NCI-H446 treated with DMSO at 0.1 percent for 48 hours (cell line): ENCODE measurements at places on chromosomes 2 and 18.

DNA sequence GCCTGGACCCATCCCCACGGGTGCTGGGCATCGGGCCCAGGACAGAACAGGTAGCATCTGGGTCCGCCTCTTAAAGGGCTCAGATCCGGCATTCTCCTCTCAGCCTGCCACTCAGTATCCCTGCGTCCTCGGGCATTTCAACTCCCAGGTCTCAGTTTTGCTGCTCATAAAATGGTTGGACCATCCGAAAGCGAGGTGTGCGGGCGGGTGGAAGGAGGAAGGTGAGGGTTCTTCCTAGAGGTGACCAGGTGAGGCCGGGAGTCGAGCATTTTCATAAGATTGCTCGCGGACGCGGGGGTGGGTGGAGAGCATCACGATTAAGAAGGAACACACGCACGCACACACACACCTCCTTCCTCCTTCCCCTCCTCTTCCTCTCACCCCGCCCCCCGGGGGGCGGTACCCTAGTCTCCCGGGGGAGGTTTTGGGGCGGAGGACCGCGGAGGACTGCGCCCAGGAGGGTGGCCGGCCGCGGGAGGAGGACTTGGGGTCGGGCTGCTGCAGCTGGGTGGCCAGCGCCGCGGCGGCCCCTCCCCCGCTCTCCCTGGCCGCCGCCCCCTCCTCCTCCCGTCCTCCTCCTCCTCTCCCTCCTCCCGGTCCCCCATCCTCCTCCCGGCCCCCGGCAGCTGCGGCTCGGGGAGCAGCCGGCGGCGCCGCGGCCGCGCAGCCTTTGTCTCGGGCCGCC, 97.9 kb upstream of the GPR45 start:
- no peak for DNase-seq

DNA sequence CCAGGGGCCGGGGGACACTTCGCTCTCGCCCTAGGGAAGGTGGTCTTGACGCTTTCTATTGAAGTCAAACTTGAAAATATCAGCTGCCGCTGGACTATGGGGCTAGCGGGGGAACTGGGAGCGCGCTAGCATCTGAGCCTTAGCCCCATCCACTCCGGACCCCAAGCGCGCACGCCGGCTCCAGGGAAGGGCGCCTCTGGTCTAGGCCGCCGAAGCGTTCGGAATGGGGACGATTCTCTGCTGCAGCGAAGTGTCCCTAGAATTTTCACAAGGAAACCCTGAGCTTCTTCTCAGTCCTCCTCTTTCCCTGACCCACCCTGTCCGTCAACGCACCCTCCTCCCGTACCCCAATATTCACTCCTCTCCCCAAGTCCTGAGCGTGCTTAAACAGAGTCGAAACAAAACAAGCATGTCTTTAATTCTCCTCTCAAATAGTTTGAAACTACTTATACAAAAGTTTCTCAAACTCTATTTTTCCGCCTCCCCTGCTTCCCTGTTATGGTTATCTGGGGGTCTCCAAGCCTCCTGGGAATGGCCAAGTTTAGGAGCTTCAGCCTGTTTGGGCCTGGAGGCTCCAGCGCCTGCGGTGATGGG, 5.0 kb downstream of the RAX start:
- no peak for DNase-seq

DNA sequence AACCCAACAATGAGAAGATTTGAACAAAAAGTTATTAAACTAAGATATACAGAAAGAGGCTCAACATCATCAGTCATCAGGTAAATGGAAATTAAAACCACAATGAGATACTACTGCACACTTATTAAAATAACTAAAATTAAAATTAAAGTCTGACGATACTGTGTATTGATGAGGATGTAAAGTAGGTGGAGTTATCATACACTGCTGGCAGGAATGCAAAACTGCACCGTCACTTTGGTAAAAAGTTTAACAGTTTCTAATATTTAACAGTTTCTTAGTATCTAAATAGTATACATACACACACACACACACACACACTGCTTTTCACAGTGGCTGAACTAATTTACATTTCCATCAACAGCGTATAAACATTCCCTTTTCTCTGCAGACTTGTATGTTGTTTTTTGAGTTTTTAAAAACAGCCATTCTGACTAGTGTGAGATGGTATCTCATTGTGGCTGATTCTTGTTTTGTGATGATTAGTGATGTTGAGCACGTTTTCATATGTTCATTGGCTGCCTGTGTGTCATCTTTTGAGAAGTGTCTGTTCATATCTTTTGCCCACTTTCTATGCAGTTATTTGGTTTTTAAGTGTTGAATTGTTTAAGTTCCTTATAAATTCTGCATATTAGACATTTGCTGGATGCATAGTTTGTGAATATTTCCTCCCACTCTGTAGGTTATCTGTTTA, 726.9 kb upstream of the CHAC2 start:
- DNase-seq: no peak

- no peak for DNase-seq
Observed at GRCh38 chr2:20365249-20365817, 14.7 kb upstream of the PUM2 start.

DNA sequence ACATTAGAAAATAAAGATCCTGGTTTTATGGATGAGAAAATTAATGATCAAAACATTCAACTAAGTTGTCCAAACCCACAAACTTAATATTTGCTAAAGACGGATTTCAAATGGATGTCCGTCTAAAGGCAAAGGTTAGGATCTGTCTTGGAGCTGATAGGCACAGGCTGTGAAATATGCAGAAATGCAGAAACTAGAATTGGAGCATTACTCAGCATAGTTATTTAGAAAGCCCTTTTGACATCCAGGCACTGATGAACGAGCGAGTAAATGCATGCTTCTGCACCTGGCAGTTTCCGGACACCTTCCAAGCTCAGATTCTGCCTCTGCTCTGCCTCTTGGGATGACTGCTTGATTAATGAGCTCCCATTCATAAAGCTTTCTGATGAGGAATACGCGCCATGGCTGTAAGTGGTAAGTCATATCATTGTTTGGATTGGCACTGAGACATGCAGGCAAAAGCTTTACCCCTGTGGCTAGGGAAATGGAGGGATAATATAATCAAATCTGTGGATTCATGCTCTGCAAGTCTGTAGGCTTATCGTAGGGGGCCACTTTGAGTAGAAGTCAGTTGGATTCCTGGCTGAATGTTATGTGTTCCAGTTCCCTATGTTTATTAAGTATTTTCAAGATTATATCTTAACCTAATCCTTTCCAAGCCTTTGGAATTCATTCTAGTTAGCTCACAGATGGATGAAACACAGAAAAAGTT, 2176.3 kb upstream of the CELF4 start:
- peak; percentile 38 for DNase-seq
